ENCODE measurements at places on chromosomes 2 and 18.

- DNase-seq: no peak
These were observed 69.1 kb upstream of the FOXI3 start for GRCh38 chr2:88521445-88522073.

- no peak for DNase-seq
These were observed 358.8 kb downstream of the CMPK2 start for GRCh38 chr2:6506859-6507258.

DNA sequence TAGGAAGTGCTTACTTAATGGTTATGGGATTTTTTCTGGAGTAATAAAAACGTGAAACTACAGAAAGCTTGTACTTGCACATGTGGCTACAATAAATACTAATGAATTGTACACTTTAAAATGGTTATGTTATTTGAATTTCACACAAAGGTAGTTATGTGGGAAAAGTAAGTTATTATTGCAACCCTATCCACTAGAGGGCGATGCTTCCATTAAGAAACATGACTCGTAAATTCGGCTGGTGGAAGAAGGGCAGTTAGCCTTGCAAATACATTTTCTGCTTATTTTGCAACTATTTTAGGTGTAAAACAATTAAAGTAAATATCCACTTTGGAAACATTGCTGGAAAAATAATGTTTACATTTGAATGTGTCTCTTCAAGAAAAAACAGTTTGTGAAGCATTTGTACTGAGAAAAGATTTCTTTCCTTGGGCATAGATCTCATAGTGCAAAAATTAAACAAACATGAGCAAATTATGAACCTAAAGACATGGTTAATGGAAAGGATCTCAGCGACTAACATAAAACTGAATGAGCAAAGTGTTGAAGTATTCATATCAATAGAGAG lies 68.1 kb upstream of the CSRNP3 start:
- DNase-seq: peak; percentile 8

- DNase-seq: no peak
These were observed 455.0 kb upstream of the KLHL29 start for GRCh38 chr2:22929998-22930397.

GRCh38 chr18:80253871-80254492 lies 6.7 kb upstream of the PARD6G start:
- no peak for DNase-seq

GRCh38 chr18:64238076-64238475 lies 89.2 kb upstream of the LINC00305 start:
- no peak for DNase-seq

- no peak for DNase-seq
These were observed 2.2 kb downstream of the MMADHC start for GRCh38 chr2:149585166-149585885.

DNA sequence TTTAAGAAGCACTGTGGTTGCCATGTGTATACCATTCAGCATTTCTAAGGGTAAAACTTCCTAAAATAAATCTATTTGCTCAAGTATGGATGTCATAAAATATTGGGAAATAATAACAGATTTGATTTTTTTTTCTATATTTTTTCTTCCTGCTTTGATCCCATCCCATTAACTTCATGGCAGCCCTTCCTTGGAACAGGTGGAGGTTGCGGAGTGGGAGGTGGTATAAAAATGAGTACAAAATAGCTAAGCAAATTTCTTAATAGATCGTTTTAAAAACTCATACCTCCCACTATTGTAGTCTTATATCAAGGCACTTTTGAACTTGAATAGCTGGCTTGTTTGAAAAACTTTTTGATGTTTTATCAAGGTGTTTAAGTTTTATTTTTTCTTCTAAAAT lies 152.1 kb upstream of the KYNU start:
- no peak for DNase-seq

DNA sequence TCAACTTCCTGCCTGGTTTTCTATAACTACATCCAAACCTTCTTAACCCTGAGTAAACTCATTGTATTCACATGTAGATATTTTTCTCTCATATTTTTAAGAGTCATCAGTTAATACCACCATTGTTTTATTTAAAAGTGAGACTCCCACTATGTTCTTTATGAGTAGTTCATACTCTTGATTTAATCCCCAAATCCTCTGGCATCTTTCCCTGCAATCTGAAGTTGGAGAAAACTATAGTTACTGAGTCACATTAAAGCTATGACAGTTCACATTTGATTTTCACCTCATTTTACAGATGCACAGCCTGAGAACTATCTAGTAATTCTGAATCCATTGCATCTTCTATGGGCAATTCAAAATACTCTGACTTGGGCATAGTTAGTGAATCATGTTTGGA lies 1358.7 kb upstream of the NRXN1 start:
- DNase-seq: no peak

- DNase-seq: peak; percentile 91
These were observed 187.5 kb downstream of the TWIST2 start for GRCh38 chr2:239035361-239035814.

- DNase-seq: no peak
These were observed 172.2 kb downstream of the ASB1 start for GRCh38 chr2:238598802-238599530.

DNA sequence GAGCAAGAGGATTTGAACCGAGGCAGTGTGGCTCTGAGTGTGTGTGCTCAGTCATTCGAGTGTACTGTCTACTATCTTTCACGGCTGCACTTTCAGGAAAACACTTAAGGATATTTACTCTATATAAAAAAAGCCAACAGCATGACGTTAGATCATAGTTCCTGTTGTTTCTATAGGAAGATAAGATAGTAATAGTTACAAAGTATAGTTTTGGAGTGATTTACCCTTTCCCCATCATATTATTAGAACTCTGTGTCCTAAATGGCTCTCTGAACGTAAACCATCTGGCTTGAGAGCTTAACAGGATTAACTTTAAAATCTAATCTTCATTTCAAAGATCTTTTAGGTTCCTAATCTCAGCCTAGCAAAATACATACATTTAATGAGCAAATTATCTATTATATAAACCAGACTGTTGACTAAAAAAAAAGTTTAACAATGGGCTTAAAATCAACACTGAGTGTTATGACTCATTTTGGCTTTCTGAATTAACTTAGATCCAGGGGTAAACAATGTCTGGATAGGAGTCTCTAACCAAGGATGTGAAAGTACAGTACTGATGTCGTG lies 150.3 kb upstream of the DNMT3A start:
- DNase-seq: no peak

- DNase-seq: no peak
These were observed 35.3 kb upstream of the ANKRD44 start for GRCh38 chr2:197345846-197346370.

- DNase-seq: no peak
These were observed 103.1 kb downstream of the SH3RF3 start for GRCh38 chr2:109231996-109232705.

DNA sequence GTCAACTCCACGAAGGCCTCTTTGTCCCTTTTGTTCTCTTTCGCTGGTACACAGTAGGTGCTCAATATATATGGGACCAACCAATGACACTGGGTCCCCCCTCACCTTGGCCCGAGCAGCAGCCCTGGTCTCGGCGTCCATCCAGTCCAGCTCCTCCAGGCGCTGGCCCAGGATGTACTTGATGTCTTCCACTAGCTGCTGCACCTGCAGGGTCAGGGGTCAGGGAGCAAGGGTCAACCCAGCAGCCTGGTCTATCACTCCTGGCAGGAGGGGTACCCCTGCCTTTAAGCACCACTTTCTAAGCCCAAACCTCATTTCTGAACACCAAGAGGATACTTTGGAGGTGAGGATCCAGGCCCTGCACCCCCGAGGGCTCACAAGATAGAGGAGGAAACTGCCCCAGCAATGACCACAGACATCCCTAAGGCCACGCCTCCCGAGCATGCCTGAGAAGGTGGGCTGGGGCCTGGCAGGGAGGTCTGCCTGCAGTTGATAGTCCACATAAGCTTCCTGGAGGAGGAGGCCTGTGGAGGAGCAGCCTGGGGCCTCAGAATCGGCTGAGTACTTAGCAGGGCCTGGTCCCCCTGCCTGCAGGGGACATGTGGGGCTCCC lies 4.2 kb downstream of the ECEL1 start:
- DNase-seq: no peak

DNA sequence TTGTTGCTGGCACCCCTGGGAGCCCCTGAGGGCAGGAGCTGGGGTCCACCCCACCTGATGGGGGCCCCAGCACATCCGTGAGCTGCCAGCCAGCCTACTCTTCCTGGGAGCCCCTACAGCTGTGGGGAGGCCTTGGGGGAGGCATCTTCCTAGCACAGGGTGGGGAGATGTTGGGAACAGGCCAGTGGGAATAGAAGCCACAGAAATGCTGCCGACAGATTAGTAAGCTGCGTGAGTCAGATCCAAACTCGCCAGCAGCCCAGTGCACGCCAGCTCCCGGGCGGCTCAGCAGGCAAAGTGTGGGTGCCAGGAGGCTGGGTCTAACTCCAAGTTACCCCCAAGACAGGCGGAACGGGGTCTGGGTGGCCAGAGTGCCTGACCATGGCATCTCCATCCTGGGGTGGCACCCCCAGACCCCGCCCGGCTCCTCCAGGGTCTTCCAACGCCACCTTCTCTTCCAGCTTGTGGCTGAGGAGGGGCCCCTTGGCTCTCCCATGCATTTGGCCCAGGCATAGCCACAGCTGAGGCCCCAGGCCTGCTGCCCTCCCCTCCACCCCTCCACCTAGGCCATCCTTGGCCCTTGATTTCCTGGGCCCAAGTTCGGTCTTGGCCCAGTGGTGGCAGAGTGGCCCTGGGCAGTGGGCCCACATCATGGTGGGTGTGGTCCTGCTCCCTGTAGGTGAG lies 15.3 kb downstream of the CROCC2 start:
- no peak for DNase-seq

DNA sequence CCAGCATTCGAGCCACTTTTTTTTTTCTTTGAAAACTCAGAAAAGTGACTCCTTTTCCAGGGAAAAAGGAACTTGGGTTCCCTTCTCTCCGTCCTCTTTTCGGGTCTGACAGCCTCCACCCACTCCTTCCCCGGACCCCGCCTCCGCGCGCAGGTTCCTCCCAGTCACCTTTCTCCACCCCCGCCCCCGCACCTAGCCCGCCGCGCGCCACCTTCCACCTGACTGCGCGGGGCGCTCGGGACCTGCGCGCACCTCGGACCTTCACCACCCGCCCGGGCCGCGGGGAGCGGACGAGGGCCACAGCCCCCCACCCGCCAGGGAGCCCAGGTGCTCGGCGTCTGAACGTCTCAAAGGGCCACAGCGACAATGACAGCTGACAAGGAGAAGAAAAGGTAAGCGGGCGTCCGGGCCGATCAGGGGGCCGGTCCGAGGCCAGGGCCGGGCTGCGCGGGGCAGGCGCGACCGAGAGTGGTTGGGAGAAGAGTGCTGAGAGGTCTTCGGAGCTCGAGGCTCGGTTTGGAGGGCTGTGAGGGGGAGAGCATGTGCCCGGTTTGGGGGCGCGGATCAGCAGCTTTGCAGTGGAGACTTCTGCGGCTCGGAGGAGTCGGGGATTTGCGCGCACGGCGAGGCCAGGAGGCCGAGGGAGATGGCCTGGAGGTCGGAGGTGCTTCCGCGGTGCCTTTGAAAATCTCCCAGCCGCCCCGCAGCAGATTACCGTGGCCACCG lies 502 bp downstream of the EPAS1 start:
- DNase-seq: peak; percentile 83

- DNase-seq: no peak
These were observed 132.0 kb downstream of the CALCRL start for GRCh38 chr2:187316040-187316439.

GRCh38 chr2:241199897-241200821 lies 11.7 kb downstream of the ANO7 start:
- DNase-seq: no peak

GRCh38 chr2:132620115-132620514 lies 49.9 kb downstream of the LYPD1 start:
- DNase-seq: no peak

DNA sequence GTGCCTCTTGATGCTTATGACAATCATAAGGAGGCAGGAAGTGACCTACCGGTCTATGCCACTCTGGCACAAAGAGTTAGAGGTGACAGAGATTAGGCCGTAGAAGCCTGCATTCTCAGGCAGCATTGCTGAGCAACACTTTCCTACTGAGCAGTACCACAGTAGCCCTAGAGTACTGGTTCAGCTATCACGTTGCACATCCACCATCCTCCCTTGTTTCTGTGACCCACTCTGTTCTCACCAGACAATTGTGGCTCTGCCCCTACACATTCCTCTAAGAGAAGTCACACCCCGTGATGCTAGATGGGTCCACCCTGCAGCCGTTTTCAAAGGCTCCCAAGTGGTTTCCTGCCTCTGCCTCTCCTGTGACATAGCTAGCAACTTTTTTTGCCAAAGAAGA lies 22.6 kb upstream of the SUCLG1 start:
- no peak for DNase-seq

DNA sequence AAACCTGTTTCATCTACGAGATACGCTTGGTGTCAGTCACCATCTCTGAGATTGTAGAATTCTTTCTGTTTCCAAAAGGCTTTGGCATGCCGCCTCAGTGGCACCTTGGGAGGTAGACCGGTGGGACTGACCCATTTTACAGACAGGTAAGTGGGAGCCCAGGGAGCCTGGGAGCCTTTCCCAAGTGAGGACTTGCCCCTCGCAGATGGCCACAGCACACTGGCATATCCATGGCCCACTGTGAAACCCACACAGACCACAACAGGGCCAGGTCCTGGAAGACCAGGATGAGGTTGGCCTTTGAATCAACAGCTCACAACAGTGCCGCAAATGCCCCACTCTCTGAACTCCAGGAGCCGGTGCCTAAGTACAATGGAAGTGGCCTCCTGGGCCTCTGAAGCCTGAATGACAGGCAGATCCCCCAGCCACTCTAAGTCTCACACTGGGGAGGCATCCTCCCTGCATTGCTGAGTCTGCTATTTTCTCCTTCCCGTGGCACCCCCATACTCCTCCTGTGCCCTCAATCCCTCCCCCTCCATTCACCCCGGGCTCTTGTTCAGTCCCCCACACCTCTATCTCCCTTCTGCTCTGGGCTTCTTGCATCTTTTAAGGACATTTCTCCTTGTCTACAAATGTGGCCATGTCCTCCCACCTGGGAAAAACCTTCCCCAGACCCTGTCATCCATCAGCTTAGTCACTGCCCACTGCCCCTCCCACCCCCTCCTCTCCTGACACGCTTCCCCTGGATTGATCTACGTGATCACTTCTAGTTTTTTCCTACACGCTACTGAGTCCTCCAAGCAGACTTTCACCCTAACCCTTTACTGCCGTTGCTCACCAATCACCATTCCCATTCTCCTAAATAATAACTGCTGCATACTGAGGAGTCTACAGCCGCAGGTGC lies 26.2 kb downstream of the CENPA start:
- DNase-seq: no peak

- DNase-seq: no peak
These were observed 85.3 kb upstream of the ITGA6 start for GRCh38 chr2:172342078-172342477.
